ENCODE measurements at places on chromosomes 2 and 18.

DNA sequence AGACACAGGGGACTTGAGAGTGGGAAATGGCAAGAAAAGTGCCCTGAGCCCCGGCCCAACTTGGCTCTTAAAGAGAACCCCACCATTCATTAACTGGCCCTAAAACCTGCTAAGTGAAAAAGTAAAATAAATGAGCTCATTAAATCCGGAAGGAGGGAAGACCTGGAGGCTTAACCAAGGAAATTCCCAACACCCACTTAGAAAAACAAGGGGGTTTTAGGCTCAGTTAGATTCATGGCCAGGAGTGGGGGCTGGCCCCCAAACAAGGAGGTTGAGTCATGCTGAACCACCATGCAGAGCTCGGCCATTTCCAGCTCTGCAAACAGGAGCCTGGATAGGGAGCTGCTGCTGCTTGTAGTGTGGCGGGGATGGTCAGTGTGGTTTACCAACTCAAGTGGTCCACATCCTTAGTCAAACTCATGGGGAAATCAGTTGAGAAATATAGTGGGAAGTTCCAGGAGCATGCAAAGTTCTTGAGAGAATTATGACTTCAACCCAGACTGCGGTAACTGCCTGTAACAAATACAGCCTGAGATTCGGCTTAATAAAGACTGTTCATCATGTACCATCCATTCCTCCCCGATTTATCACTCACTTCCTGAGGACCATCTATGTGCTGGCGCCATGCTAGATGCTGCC lies 39.7 kb upstream of the MRPL19 start:
- no peak for DNase-seq

DNA sequence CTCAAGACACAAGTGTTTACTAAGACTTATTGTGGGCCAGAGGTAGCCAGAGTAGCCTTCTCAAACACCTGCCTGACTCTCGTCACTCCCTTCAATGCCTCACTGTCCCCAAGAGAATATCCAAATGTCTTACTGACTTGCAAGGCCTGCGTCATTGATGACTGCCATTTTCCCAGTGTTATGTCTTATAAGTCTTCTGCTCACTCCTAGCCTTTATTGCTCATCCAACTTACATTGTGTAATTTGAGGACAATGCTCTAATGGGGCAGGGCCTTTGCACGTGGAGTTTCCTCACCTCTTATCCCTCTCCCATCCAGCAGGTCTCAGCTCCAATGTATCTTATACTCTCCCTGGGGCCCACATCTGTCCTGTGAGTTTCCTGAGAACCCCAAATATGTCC lies 10.1 kb upstream of the CD226 start:
- no peak for DNase-seq

DNA sequence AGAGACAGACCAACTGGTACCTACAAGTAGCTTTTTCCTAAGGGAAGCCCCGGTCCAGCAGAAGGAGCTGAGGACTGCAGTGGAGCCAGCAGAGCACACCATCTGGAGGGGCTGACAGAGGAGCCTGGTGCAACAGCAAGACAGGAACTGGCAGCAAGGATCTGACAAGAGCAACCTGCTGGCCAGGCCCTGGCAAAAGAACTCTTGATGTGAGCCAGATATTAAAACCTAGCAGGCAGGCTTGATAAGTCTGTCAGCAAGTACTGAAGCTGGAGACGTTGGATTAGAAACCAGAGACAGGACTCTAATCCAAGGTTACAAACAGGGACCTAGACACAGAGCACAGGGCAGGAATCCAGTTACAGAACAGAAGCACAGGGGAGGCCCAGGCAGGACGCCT lies 260.7 kb upstream of the MGAT5 start:
- DNase-seq: no peak

DNA sequence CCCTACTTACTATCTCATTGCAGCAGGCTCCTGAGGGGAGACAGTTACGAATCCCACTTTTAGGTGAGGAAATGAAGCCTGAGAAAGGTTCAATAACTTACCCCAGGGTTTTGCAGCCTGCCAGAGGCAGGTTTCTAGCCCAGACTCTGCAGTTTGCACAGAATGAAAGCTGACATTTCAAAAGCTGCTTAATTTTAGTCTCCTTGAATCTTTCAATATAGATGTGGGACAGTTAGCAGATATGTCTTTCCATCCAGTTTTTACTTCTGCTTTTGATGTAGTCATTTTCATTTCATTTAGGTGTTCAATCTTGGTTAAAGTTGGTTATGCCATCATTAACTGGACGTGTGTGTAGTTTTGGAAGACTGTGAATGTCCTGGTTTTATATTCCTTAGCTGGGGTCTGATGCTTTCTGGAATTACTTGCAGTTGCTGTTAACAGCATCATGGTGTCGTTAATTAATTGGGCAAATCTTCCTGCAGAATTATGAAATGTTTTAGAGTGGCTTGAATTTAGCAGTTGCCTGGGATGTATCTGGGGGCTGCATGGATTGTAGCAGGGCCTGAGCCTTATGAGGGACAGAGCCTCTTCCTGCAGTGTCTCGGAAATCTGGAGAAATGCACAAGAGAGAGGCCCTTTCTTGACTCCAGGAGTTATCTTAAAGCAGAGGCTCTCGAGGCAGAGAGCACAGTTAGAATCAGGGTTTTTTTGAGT lies 100.8 kb downstream of the ZNF532 start:
- no peak for DNase-seq

- DNase-seq: no peak
These were observed 29.5 kb downstream of the MSGN1 start for GRCh38 chr2:17845806-17846205.

DNA sequence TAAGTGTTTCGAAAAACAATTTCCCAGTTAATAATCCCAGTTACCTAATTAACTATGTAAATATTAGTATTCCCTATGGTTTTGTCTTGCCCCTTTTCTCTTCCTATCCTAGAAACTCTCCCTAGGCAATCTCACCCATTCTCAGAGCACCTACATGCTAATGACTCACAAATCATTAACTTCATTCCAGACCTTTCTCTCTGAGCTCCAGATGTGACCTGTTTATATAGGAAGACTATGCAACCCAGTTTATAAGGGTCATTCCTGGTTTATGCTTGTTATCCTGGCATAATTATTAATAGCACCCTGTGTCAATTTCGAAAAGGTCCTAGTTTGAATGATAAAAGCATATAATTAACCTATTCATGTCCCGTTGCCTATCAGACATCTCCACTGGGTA lies 14.8 kb upstream of the SERTAD2 start:
- DNase-seq: no peak

DNA sequence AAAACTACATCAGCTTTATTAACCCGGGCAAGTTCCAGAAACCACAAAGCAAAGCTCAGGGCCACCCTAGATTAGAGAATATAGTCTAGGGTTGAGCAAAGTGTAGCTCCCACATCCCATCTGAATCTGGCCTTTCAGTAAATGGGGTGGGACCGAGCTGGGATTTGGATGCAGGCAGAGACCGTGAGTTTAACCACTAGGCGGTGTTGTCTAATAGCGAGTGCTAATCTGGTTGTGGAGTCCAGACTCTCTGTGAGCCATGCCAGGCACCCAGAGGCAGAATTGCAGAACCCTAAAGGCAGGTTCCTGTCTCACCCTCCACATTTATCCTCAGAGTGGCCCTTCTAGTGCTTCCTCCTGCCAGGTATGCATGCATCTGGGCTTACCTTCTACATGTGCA lies 435.9 kb downstream of the TSN start:
- DNase-seq: no peak

DNA sequence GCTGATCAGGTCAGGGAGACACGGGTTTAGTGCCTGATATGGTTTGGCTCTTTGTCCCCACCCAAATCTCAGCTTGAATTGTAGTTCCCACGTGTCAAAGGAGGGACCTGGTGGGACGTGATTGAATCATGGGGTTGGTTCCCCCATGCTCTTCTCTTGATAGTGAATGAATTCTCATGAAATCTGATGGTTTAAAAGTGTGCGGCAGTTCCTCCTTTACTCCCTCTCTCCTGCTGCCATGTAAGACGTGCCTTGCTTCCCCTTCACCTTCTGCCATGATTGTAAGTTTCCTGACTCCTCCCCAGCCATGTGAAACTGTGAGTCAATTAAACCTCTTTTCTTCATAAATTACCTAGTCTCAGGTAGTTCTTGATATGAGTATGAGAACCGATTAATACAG lies 424.5 kb downstream of the NBAS start:
- no peak for DNase-seq

DNA sequence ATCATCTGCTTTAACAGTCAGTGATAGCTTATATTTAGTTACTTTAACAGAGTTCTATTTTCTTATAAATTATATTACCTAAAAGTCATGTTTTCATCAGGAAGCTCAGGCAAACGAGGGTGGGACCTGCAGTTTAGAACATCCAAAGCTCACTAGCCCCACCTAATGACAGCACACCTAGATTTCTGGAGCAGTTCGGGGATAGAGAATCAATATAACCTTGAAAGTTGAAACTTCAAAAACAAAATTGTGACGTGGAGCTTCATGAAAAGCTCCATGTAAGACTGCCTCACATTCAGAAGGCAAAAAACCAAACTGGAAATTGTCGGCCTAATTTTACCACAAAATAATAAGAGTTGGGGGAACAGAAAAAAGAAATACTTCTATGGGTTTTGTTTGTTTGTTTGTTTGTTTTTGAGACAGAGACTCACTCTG lies 185.9 kb upstream of the CCDC150 start:
- no peak for DNase-seq

GRCh38 chr18:5058768-5059695 lies 138.0 kb downstream of the AKAIN1 start:
- DNase-seq: no peak

DNA sequence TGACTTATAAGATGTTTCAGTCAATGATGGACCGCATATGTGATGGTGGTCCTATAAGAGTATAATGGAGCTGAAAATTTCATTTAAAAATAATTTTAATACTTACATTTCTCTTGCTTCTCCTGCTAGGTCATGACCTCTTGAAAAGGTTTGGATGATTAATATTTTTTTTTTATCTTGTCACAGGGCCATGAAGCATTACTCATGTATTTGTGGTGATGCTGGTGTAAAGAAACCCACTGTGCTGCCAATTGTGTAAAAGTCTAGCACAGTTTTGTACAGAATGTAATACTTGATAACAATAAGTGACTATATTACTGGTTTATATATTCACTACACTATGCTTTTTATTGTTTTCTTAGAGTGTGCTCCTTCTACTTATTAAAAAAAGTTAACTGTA lies 124.2 kb upstream of the CELF4 start:
- DNase-seq: no peak

DNA sequence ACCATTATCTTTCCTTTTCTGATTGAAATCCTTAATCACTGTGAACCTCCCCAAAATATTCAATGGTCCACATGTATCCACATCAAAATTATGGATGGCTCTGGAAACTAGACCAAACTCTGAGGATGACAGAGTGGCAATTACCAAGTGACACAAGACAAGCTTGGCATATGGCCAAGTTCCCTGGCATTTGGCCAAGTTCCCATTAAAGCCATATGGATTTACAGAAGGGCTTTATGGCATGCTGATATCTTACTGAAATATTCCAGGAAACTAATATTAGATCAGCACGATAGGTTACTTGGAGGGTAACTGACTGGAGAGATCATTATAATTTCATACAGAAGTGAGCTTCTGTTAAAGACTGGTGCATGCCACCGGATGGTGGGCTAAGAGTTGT lies 21.9 kb upstream of the CERS6 start:
- no peak for DNase-seq

Data from stimulated activated CD8-positive, alpha-beta memory T cell treated with anti-CD3 and anti-CD28 coated beads, Interleukin-7, amount 100 ng/mL, for 48 hours (primary cell).